Stimulated activated CD4-positive, alpha-beta T cell treated with anti-CD3 and anti-CD28 coated beads, Interleukin-15, amount 100 ng/mL, for 1 hour (primary cell): ENCODE measurements at places on chromosomes 1 and 21.

- no peak for DNase-seq
Observed at GRCh38 chr1:28973596-28974421, 59.4 kb downstream of the EPB41 start.

DNA sequence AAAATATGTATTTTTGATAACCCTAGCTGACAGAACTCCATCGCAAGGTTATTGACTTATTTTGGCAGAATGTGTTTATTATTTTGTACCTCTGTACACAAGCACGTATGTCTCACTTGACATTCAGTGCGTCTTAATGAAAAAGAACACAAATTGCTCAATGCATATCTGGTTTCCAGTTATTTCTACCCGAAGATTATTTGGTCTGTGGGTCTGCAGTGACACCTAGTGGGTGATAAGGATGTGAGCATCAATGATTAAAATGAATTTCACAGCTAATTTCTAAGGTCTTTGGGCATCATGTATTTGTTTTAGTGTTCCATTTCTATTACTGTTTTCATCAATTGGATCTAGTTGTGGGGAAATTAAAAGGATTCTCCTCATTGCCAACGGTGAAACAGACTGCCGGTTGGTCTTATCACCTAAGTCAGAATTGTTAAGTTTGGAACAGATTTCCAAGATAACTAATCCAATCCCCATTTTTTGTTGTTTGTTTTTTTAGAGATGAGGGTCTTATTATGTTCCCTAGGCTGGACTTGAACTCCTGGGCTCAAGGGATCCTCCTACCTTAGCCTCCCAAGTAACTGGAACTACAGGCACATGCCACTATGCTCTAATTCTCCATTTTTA is 13.9 kb downstream of the DDX20 start:
- no peak for DNase-seq

DNA sequence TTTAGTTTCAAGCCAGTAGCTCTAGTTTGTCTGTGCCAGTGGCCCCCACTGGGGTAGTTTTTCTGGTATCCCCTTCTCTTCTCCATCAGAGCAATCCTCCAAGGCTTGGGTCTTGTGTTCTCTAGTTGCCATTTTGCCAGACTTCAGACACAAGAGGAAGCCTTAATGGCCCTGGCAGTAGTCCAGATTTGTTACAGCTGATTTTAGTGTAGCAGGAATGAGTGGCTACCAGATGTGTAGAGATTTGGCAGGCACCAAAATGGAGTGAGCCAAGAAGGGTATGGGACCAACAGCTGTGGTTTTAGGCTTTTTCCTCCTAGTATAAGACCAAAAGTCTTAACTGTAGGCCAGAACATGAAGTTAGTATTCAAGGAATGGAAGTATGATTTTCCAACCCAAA is 56.8 kb downstream of the ACP6 start:
- no peak for DNase-seq

DNA sequence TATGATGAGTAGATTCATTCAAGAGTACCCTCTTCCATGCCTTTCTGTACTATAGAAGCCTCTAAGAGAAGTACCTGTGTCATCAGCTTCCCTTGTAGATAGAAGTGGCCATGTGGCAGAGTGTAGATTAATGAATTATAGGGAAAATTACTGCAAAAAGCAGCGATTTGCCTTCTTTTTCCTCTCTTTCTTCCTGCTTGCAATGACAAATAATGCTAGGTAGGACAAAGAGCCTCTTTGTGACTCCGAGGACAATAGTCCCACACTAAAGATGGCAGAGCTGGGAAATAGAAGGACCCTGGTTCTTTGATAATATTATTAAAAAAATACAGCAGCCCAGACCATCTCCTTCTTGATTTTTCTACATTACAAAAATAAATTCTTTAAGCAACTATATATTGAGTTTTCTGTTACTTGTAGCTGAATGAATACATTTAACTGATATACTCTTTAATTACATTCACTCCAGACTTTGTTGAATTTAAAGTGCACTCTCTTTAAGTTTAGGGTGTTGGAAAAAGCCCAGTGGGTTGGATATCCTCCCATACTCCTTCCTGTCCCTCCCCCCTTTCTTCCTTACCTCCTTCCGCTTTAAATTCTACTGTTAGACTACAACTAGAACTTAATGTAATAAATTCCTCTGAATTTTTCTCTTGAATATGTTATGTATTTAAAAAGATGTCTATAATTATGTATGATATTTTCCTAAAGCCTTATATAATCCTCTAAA is 198.2 kb upstream of the APP start:
- DNase-seq: no peak

GRCh38 chr1:2593251-2593878 is 6.8 kb downstream of the PRXL2B start:
- DNase-seq: no peak

DNA sequence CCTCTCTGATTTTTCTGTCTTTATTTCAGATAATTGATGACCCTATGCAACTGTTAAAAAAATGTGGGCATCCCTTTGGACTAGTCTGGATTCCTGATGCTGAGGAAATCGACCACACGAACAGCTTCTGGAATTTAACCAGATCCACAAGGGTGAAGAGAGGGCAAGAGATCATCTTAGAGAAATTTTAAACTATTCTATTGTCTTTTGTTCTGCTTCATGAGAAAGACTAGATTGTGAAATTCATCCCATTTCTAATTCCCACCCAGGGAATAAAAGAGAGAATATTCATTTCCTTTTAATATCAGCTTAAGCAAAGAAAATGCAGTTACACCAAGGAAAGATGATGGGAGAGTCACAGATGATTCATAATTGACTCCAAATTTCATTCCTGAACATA is 71.8 kb downstream of the DUSP10 start:
- DNase-seq: no peak

DNA sequence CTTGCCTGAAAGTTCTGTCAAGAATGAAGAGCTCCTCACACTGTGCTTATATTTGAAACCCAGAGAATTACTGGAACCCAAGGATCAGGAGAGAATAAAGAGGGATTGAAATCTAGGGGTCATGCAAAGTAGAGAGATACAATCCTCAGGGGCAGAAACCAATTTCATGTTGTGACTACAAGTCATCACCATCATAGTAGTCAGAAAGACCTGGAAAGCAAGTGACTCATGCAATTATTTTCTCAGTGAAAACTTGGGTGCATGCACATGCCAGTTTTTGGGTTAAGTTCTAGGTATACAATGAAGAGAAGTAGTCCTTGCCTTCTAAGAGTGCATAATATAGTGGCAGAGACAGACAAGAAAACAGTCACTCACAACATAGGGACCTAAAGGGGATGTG is 210.0 kb downstream of the ZC3H11B start:
- no peak for DNase-seq

GRCh38 chr1:172255223-172255560 is 165.3 kb upstream of the C1orf105 start:
- DNase-seq: no peak

- DNase-seq: no peak
Observed at GRCh38 chr1:108100148-108100547, 100.0 kb downstream of the SLC25A24 start.

GRCh38 chr1:93446837-93447451 is 974 bp upstream of the FNBP1L start:
- DNase-seq: no peak

- no peak for DNase-seq
Observed at GRCh38 chr21:37061926-37062592, 10.8 kb downstream of the PIGP start.

DNA sequence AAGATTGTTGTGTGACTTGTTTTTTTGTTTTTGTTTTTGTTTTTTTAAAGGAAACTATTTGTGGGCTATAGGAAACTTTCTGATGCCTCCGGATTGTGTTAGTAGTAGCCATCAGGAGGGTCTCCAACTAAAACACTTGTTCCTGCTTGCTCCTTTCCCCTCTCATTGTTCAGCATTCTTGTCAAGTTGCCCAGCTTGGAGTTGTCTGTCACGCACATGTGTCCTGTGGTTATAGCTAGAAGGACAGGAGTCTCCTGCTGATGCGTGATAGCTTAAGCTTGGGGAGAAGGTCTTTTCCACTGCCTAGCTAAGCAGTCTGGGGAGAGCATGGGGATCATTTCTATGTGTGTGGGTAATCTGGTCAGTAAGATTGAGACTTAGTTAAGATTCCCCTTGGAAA is 3.2 kb upstream of the LYPLA2 start:
- no peak for DNase-seq

GRCh38 chr21:44067011-44067839 is 40.0 kb upstream of the PWP2 start:
- no peak for DNase-seq

GRCh38 chr1:110282395-110282794 is 56.8 kb upstream of the RBM15 start:
- no peak for DNase-seq

- DNase-seq: no peak
Observed at GRCh38 chr1:40636777-40637176, 28.7 kb downstream of the RIMS3 start.

GRCh38 chr1:204213668-204214662 is at the start of gene GOLT1A:
GOLT1A (minus strand) TSS chr1:204213988; CDS start chr1:204213906, 82 bp downstream.
- peak; percentile 20 for DNase-seq

DNA sequence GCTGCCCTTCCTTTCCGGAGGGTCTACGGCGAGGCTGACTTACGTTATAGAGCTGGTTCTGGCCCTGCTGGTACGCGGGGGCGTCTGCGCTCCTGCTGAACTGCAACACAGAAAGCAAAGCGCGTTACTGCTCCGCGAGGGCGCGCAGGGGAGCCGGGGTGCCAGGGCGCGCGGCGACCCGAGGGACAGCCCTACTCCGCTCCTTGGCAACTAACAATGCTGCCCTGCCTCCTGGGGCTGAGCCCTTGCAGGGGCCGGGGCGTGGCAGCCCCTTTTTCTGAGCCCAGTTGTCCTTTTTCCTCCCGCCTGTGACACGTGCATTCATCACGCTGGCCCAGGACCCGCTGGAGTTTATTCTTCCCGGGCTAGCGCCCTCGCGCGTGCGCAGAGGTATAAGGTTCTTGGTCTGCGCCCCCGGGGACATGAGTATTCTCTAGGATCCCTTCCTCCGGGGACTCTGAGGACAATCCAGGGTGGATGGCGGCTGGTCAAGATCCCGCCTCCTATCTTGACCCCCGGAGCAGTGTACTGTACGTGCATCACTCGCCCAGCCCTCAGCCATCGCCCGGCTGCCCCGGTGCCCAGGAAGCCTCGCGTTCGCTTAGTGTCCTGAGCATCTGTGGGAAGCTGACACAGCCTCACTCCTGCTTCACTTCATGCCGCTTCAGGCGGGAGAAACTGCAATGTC is 78.9 kb downstream of the CD247 start:
- DNase-seq: no peak

DNA sequence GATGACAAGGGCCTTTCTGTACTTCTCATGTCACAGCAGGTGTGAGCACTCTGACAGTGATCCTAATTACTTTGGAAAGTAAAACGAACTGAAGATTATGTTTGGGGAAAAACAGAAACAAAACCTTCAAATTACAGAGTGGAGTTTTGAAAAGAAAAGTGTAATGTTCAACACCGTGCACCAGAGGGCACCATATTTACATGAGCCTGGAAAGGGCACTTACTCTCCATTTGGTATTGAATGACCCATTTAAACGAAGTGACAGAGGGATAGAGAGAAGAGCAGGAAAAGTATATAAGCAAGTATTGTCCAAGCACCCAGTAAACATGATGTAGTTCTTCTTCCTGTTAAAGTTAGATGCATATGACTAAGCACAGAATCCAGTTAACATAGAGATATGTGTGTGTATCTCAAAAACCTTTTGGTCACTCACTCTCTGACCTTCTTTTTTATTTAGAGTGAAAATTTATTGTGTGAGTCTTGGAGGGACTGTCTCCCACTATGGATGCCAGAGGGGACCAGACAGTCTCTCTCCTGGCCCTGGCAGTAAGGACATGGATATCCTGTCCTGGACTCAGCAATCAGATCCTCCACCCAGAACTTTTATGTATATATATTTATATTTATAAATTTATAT is 3.8 kb upstream of the RGSL1 start:
- DNase-seq: no peak

GRCh38 chr1:160567858-160568682 is 11.2 kb downstream of the CD84 start:
- peak; percentile 30 for DNase-seq

GRCh38 chr1:22860883-22861385 is 111.7 kb downstream of the LACTBL1 start:
- DNase-seq: no peak
